AG20443 (cell line): ENCODE measurements at places on chromosomes 7 and 10.

- no peak for DNase-seq
Measured at GRCh38 chr7:128010391-128011127, 20.7 kb downstream of the LRRC4 start.

DNA sequence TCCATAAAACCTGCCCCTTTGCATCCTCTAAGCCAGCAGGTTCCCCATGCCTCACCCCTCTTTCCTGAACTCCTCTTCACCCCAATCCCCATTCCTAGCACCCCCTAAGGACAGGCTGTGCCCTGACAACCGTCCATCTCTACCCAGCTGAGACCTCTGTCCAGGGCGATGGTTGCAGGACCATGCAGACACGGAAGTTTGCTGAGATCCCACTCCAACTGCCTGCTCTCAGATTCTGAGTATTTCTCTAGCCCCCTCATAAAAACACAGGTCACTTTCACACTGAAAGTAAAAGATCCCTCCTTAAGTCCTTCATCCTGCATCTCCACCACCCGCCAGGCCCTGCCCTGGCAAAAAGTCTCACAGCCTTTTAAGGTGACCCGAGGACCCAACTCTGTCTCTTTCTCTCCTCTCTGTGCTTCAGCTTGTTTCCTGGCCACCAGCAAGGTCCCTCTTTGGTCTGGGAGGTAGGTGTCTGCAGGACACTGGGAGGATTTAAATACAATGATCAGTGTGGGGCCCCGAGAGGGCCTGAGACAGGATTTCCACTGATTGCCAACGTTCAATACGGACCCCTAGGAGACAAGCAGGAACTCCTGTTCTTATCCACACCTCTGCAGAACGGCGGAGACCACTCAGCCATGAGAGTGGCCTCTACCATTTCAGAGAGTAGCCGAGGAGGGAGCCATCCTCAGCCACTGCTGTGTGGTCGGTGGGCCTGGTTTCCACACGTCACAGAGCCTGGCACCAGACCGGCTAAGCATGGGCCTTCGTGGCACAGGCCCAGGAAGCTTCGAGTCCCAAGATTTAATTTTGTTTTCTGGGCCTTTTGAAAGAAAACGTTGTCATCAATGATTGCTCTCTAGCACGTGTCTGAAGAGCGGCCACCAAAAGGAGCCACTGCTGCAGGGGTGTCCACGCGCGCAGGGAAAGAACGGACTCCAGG, 27.9 kb downstream of the CALML3 start:
- no peak for DNase-seq

DNA sequence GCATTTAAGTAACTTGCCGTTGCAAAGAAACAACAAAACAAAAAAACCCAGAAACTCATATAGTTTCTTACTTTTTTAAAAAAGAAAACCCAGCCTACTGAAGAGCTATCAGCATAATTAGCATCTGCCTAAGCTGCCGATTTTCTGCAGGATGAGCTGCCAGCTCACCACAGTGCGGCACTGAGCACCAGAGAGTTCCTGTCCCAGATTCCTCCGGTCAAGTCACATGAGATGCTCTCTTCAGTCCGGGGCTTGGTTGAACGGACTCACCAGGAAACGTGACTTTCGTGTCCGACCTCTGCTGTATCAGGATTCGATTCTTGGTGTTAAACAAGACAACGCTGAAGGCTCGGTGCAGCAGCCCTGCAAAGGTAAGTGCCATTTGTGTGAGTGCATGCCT, 3.2 kb downstream of the IDI2 start:
- DNase-seq, result no peak

DNA sequence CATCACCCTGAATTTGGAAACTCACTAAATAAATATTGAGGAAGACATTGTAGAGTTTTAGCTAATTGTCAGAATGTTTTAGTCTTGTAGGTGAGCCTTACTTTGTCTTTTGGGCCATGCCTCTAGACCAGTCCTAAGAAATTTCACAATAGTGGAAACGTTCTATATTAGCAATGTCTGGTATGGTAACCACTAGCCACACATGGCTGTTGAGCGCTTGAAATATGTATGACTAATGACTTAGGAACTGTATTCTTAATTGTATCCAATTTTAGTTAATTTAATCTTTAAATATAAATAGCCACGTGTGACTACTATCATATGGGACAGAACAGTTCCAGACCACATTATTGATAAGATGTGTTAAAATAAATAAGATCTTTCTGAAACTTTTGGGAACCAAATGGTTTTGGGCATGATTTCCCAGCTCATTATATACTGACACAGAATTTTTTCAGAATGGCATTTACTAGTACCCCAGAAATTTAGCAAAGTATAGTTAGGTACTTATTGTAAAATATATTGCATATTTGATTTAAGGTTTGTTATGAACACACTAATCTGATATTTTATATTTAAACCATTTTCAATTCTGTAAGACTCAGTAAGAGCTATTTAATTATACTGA, 95.0 kb downstream of the VPS50 start:
- peak; percentile 68 for DNase-seq

DNA sequence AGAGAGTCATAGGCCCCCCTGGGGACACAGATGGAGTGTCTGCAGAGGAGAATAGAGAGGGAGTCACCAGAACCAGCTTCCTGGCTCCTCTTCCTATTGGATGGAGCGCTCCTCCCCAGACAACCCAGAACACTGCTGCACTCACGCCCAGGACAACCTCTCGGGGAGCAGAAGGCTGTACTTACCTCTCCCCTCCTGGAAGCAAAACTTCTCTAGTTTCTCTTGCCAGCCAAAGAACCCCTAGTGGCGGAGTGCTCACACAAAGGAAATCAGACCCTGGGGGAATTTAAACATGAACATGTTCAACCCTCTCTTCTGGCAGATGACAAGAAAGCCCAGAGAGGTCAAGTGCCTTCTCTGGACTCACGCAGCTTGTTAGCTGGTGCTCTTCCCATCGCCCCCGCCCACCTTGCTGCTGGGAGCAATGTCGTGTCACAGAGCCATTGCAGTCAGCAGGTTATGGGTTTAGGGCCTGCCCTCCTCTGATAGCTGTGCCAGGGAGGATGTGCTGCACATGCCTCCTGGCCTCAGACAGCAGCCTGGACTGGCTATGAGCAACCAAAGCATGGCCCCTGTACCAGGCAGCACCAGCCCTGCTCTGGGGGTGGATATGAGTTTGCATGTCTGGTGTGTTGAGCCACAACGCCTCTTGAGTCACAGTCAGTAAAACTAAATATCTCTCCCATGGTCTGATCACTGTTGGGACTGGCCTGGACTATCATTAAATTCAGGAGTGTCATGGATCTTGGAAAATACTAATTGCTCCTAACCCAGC, 84.4 kb downstream of the SLIT1 start:
- no peak for DNase-seq

- DNase-seq, result no peak
Measured at GRCh38 chr7:45311597-45311996, 154.0 kb downstream of the RAMP3 start.
